ENCODE measurements at places on chromosomes 5 and 9. TPM values are rescaled to one million over a fixed set of nuclear protein-coding genes. Genes with fewer than 3 reads are reported as not detected.

SPAG8 gene
- 5.4 TPM for total RNA-seq

GRCh38 chr5:106825374-106825773 lies 845.4 kb downstream of the EFNA5 start:
- DNase-seq = no peak

INSL4 gene
- not detected for total RNA-seq

ADAMTS13 gene
- 3.3 TPM for total RNA-seq

DNA sequence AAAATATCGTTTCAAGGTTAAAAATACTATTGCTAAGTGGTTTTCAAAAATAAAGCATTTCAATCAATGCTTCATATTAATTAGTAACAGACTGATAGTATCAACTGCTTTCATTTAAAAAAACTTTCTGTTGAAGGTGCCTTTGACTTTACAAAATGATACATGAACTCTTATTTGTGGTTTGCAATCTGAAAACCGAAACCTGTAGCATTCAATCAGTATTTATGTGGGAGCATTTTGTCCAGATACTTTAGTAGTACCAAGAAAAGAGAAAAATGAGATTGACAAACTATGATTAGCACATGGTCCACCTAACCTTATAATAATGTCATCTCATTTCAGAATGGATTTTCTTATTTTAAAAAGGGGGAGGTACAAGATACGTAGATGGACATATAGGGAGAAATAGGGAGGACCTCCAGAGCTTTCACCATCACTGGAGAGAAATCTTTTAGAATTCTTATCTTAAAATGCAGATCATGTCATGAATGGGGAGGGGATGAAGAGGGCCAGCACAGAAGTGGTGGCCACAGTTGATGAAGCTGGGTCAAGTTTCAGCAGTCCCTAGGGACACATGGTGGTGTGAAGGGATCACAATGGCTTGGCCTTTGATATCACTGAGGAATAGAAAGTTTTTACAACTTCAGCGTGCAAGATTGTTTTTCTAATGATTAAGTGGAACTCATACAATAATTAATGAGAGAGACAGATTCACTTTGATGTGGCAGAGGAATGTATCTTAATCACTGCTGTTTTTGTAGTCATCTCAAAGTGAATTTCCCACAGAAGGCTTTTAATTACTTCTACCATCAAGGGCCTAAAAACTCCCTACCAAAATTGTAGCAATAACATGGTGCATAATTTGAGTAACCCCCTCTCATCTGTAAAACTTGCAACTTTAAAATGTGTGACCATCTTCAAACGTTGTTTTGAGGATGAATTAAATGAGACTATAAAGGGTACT lies 322.3 kb upstream of the EDIL3 start:
- DNase-seq = no peak

DNA sequence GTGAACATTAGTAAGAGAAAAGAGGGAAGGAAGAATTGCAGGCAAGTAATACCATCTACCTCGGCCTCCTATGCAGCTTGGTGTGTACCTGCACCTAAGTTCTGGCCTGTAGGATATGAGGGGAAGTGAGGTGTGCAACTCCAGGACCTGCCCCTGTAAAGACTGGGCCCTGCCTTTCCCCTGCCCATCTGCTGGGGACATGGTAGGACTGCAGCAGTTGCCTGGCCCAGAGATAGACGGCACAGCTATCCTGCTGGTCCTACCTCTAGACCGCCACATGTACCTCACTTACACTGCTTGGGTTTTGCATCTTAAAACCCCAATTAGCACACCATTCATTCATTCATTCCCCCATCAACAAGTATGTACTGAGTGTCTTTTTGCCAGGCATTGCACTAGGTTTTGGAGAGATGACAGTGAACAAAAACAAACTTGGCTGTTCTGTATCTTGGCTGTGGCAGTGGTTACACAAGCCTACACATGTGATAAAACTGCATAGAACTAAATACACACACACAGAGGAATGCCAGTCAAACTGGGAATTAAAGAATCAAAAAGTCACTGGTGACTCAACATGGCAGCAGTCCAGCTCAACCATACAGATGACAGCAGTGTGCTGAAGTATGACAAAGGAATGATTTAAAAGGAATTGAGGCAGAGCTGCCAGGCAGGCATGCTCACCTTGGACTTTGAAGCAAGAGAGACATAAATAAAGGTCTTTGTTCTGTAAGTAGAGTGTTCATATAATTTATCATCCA lies 23.3 kb upstream of the MGAT1 start:
- no peak for DNase-seq

DNA sequence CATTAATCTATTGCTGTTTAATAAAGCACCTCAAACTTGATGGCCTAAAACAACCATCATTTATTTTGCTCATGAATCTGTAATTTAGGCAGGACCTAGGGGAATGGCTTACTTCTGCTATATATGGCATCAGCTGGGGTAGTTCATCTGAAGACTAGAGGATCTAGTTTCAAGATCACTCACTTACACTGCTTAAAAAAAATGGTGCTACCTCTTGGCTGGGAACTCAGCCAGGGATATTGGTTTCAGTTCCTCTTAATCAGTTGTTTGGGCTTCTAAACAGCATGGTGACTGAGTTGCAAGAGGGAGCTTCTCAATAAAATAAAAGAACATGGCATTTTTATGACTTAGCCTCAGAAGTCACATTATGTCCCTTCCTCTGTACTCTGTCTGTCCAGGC lies 142.0 kb downstream of the FAM114A2 start:
- DNase-seq = no peak

DNA sequence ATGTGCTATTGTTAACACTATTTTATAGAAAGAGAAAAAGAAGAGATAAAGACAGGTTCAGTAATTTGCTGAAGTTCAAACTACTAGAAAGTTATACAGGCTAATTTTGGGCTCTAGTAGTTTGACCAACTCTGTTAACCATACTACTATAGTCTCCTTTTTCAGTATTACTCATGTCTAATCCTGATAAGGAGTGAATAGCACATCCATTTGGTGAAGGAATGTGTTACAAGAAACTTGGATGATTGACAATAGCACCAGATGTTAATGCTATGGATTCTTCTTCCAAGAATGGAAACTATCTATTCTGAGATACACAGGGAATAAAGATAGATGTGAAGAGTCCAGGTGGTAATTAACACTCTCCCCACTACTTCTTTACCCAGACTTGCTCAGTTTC lies 677.3 kb downstream of the PRELID2 start:
- no peak for DNase-seq

GRCh38 chr5:131264451-131265099 lies 722 bp downstream of the CDC42SE2 start:
- DNase-seq = peak; percentile 67

DNA sequence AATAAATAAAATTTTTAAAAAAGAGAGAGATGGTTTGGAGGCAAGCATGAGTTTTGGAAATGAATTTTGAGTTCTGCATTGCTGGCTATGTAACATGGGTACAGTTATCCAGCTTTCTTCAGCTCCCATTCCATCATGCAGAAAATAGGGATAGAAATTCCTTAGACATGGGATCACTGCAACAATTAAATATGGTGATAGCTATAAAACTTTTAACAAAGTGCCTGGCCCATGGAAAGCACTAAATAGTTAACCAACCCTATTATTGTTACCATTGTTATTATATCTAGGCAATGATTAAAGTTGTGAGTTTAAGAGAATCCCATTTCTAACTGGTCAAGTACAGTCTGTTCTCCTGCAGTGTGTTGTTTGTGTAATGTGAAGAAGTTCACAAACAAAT lies 115.4 kb upstream of the GAS1 start:
- no peak for DNase-seq

DNA sequence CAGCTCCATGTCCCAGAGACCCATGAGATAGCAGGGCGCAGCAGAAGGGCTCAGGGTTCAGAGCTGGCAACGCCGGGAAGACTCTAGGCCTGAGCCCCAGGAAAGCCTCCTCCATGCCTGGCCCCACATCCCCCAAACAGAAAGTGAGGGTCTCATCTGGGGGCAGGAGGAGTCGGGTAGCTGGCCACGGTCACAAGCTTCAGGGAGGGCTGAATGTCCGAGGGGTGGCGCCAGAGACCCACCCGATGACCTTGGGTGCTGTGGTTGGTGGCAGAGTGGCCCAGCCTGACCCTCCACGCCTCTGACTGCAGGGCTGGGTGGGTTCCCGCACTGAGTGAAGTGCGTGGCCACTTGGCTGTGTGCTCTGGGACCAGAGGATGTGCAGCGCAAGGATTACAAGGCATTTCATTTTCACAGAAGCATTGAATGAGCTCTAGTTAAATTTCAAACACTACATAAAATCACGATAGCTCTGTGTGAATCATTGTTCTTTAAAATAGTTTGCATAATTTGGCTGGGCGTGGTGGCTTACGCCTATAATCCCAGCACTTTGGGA lies 3.0 kb downstream of the C8G start:
- DNase-seq = no peak

CFAP157 gene
- total RNA-seq = not detected

DNA sequence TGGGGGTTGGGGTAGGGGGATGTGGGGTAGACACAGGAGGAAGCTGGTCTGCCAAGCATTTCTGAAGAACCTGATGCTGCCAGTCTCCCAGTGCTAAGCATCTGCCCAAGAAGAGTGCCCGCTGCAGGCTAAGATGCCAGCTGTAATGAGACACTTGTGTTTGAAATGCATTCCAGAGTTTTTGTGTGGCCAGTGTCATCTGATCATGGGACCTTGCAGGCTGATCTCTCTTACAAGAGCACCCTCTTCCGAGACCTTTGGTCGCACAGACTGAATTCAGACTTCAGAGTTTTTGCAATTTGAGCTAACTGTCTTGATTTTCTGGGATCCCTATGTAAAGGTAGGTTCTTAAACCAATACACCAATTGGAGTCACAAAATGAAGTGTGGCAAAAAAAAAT lies 58.1 kb downstream of the DENND1A start:
- no peak for DNase-seq

FAM153A gene
- 0.90 TPM for total RNA-seq

DNA sequence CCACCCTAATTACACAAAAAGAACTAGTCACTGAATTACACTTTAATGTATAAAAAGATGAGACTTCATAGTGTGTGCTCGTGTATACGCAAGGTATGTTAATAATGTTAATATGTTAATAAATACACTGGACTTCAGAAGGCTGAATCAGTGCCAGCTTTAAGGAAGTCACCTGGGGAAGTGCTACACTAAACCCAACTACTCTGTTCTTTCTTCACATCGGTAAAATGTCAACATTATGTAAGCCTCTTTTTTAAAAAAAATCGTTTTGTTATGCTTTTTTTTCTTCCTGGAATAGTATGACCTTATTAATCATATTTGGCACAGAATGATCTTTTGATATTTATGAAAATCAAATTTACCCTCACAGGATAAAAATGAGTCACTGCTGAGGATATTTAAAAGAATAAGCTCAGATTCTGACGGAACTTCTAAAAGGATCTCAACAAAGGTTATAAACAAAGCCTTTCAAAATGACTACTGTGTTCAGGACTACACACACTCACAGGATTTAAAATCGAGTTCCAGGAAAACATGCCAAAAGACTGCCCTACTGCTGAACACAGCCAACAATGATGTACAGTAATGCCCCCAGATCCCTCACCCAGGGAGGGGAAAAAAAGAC lies 75.9 kb downstream of the AUH start:
- DNase-seq = no peak

GRCh38 chr5:81805086-81805485 lies 54.2 kb upstream of the SSBP2 start:
- DNase-seq = no peak

- no peak for DNase-seq
Observed at GRCh38 chr9:37406603-37407401, 15.7 kb upstream of the GRHPR start.

GRCh38 chr5:177982072-177982727 lies 13.8 kb downstream of the PROP1 start:
- peak; percentile 29 for DNase-seq

DNA sequence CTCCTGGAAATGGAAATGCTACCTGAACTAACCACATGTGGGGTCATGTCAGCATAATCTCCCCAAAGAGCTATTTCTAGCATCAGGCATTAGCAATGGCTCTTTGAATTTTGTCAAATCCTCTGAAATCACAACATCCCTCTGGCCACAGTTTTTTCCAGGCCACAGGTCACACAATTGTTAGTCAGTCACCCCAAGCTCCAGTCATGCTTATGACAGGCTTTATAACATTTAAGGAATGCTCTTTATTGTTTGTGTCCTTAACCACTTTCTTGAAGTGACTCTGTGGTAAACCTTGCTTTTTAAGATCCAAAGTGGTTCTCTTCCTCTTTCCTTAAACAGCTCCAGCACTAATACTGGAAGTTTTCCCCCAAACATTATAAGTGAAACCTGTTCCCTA lies 169.2 kb upstream of the HMHB1 start:
- no peak for DNase-seq

GRCh38 chr5:87268970-87269377 lies 1.3 kb downstream of the RASA1 start:
- peak; percentile 16 for DNase-seq

- DNase-seq = no peak
Observed at GRCh38 chr5:33258553-33258952, 182.2 kb upstream of the TARS1 start.

IPPK gene
- 6.8 TPM for total RNA-seq

DNA sequence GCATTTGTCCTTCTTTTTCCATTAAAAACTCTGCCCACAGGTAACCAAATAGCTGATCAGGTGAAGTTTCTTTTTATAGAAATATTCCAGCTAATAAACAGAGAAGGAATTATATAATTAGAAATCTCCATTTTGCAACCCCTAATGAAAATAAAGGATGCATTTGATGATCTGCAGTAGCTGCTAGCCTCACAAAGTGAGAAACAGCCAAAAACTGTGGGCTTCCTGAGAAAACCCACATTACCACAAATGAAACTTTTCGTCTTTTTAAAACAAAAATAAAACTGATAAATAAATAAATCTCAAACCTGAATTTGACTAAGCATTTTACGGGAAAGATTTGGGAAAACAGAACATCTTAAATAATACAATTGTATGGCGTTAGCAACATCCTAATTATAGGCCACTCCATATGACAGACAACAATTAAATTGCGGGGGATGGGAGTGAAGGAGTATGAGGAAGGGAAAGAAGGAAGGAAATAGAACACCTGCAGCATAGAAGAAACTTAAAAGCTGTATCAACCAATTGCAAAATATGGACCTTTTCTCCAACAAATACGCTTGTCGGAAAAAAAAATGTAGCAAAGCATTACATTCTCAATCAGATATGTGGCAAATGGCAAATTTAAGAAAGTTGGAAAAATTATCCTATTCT lies 283.0 kb upstream of the ITGA1 start:
- DNase-seq = no peak

DNA sequence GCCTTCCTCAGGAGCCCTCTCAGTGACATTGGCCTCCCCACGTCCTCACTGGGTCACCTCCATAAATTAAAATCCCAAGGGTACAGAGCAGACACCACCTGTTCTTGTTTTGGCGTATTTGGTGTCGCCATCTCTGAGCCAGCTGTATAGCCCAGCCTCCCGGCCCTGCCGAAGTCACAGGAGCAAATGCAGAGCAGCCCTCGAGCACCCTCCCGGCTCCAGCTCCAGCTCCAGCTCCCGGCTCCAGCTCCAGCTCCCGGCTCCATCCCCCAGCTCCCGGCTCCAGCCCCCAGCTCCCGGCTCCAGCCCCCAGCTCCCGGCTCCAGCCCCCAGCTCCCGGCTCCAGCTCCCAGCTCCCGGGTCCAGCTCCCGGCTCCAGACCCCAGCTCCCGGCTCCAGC lies 74.3 kb downstream of the ZNF354C start:
- no peak for DNase-seq

GRCh38 chr9:92671323-92671722 lies 1.4 kb upstream of the IPPK start:
- DNase-seq = no peak

GRCh38 chr9:125894566-125894965 lies 147.4 kb downstream of the PBX3 start:
- DNase-seq = no peak

GRCh38 chr5:13745508-13745907 lies 199.0 kb downstream of the DNAH5 start:
- DNase-seq = no peak

- no peak for DNase-seq
Observed at GRCh38 chr9:98563212-98563907, 145.4 kb downstream of the GABBR2 start.

POLR3G gene
- total RNA-seq = 2.3 TPM
